ENCODE measurements at places on chromosomes 7 and 10.

DNA sequence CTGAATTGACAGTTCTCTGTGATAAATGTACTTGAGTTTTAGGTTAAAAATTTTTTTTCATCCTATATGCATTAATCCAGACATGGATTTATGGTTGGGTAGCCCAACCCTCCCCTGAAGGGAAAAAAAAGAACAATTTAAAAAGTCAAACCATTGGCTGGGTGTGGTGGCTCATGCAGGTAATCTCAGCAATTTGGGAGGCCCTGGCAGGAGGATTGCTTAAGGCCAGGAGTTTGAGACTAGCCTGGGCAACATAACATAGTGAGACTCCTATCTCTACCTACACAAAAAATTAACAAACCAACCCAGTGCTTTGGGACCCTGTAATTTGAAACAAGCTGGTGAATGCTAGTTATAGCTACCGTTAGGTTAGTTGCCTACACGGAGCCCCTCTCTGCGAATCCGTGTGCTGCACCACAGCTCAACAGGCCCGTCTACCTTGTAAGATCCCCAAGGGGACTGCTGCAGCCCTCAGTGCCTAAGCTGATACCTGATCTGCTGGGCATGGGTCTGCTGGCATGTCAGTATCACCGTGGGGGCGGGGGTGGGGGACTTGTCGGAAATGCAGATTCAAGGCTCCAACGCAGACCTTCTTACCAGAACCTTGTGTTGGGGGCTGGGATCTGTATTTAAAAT, 32.8 kb downstream of the TSPAN14 start:
- no peak for DNase-seq

DNA sequence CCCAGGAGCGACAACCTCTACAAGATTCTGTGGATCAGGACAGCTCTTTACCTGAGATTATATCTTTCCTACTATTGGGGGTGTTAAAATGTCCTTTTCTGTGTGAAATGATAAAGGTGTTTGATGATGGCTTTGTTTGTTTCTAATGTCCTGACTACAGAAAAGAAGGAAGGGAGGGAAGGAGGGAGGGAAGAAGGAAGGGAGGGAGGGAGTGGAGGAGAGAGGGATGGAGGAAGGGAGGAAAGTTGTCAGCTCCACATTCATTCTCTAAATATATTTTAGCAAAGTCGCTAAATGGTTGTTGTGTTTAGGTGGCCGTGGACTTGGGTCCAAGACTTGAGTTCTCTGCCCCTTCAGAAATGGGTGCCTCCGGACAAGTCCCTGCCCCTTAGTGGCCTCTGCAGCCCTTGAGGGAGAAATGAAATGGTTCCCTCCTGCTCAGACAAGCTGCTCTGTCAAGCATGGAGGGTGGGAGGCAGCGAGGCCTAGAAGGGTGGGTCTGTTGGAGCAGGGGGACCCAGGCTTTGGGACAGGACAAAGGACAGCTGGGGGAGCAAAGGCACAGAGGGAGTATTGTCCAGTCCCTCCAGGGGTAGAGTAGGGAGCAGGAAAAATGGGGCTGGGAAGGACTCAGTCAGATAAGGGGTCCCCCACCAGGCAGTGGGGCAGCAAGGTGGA, 4.4 kb downstream of the RGS10 start:
- no peak for DNase-seq

GRCh38 chr10:15570738-15571339, 148.9 kb downstream of the ITGA8 start:
- DNase-seq, result no peak

GRCh38 chr7:82443036-82443546, 486 bp downstream of the CACNA2D1 start:
- peak; percentile 2 for DNase-seq

- no peak for DNase-seq
These were observed 514.2 kb downstream of the CCSER2 start for GRCh38 chr10:84842593-84842992.
